ENCODE measurements at places on chromosomes 2 and 18.

GRCh38 chr2:172554352-172555271 lies 1.3 kb upstream of the PDK1 start:
- DNase-seq: no peak

GRCh38 chr2:240462707-240463273 lies 27.3 kb downstream of the GPC1 start:
- no peak for DNase-seq

GRCh38 chr18:3422905-3423304 lies 27.1 kb upstream of the TGIF1 start:
- DNase-seq: no peak

DNA sequence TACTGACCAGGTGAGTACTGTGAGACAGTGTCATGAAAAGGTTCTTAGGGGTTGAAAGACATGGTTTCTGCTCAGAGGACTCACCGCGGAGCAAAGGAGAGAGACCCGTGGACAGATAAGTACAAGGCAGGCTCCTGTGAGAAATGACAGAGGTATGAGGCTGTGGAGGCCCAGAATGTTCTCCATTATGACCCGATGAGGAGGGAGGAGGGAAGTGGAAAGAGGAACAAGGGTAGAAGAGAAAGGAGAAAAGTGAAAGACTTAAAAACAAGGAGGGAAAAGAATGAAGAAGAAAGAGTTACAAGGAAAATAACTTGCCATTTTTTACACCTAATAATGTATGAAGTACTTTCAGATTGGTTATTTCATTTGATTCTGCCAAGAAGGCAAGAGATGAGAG lies 29.8 kb downstream of the MAPRE3 start:
- DNase-seq: no peak

DNA sequence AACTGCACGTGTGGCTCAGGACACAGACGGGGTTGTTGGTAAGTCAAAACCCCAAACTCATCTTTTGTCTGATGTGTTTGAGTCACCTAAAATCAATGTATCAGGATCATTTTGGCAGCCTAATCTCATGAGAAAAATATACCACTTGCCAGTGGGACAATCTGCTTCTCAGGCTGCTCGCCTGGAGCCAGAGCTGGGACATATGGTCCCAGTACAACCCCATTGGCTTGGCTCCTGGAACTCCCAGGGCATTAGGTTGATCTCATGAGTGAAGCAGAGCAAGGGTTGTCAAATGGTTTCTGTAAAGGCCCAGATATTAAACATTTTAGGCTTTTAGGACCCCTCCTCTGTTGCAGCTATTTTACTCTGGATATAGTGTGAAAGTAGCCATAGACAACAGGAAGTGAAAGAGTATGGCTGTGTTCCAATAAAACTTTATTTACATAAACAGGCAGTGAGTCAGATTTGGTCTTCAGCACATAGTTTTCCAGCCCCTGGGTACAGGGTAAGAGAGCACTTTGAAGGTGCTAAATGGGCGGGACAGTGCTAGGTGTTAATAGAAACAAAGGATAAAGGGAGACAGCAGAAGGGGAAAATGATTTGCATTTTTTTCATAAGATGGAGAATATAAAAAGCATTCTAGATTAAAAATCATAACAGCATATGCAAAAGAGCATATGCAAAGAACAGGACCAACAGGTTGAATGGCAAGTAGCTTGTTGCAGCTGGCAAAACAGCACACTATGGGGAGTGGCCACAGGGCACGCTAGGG lies 290.8 kb downstream of the KCNS3 start:
- DNase-seq: no peak

DNA sequence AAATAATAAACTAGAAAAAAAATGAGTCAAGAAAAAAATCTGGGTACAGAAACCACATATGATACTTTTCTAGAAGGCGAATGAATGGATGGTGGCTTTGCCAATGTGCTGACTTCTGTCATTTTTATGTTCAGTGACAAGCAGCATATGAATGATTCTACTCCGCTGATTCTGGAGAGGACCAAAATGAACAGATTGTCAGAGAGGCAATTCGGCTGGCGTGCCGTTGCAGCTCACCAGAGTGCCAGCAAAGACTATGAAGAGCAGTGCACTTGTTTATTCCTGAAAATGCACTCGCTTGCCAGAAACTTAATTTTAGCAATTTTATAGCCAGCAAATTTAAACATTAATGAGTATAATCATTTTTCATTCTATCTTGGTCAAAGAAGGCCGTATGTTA lies 105.9 kb upstream of the NYAP2 start:
- DNase-seq: no peak

- no peak for DNase-seq
Observed at GRCh38 chr2:9646196-9647030, 15.6 kb upstream of the YWHAQ start.

DNA sequence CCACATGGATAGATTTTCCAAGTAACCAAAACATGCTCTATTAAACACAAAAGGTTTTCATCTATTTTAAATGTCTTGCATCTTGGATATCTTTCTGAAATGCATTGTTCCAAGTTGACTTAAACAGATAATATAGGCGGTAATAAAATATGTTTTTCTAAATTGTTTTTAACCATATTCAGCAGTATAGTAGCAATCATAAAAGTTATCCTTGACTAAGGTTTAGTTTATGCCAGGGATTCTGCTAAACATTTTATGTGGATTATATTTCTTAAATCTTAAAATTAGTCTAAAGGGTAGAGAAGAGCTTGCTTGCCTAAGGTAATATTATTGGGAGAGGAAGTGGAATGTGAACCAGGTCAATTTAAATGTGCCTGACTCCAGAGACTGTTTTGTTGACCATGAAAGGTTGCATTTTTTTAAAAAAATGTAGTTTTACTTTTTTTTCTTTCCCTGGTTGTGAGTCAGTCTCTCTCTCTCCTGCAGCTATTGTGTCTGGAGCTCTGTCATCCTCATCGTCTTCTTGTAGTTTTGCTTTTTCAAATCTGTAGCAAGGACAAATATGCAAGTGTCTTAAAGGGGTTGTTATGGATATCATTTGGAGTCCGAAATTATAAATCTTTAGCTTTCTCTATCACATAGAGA lies 309.1 kb upstream of the COL3A1 start:
- DNase-seq: no peak

DNA sequence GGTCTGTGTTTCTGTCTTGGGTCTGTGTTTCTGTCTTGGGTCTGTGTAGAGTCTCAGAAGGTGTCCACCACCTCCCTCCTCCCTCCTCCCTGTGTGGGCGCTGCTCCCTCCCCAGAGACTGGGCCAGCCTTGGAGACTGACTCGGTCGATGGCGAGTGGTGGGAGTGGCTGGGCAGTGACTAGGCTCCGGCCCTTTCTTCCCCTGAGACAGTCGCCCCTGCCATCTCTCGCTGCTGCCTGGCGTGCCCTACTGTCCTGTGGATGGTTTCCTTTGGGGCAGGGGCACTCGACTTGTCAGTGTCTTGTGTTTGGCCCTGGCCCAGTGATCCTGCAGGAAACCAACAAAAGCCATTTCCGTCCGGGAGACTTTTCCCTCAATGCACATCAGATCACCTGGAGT lies 215.8 kb downstream of the NDUFA10 start:
- DNase-seq: no peak

DNA sequence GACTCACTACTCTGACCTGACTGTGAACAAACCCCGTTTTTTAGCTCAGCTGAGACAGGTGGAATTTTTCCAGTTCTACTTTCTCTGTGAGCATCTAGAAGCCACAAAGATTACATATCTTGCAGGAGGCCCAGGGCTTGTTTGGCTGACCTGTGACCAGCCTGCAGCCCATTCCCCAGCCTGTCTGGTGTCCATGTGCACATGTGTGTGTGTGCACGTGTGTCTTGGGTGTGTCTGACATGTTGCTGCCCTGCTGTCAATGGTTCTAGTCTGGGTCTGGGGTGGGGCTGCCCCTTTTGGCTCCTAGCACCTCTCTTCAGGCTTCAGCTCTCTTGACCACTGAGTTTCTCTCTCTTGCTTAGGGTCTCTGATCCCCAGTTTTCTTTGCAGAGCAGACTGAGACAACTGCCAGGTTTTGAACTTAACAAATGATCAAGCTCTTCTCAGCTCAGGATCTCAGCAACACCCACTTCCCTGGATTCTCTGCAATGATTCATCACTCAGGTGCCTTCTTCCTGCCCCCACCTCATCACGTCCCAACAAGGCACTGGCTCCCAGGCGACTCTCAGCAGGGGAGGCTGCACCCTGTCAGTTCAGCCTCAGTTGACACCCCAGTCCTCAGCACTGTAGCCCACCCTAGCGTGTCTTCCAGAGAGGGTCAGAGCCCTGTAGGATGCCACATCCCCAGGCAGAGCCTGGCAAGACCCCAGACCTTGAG lies 130.3 kb downstream of the CELF4 start:
- no peak for DNase-seq

DNA sequence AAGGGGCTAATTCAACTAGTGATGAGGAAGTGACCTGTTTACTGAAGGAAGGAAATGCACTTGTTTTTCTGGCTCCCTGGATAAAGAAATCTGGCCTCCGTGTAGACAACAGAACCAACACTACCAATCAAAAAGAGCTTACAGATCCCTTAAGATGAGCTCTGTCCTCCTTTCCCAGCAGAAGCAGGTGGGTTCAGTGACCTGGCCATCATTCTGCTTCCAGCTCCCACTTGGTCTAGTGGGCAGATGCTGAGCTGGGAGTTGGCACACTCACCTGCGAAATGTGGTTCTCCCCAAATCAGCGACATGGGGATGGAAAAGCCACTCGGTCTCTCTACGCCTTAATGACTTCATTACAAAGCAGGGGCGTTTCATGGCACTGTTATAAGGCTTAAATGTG lies 132.6 kb downstream of the AFF3 start:
- no peak for DNase-seq

- DNase-seq: no peak
Observed at GRCh38 chr2:102489646-102490045, 16.6 kb downstream of the SLC9A4 start.

- no peak for DNase-seq
Observed at GRCh38 chr2:100862081-100862480, 42.1 kb downstream of the NPAS2 start.

GRCh38 chr2:170307052-170307451 lies 129.1 kb downstream of the MYO3B start:
- DNase-seq: no peak

DNA sequence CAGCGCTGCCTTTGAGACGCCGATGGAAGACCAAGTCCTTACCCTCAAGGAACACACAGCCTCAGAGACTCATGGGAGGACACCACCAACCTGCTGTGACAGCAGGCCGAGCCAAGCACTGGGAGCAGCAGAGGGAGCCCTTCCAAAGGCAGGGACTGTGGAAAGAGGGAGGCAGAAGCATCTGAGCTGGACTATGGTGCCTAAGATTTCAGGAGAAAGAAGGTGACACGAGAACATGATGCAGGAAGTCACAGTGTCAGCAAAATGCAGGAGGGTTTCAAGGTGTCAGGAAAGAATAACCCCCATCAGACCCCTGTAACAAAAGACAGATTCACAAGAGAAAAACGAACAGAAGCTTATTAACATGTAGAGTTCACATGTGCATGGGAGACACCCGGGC lies 24.2 kb upstream of the COX7A2L start:
- DNase-seq: no peak
